ENCODE measurements at places on chromosomes 1 and 21.
A peak's percentile ranks its signal among the peaks of the same experiment; 100 is the strongest.

DNA sequence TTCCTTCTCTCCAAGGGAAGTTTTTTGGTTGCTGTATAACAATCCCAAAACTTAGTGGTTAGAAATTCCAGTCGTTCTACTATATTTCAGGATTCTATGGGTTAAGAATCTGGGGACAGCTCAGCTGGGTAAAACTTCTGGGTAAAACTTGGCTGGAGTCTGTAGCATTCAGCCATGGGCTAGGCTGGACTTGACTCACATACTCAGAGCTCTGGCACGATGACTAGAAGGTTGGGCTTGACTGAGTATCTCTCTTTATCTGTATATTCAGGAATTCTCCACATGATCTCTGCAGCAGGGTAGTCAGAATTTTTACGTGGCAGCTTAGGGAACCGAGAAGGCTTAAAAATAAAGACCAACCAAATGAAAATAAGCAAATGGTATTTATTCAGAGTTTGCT, 28.2 kb upstream of the HRNR start:
- DNase-seq: no peak

GRCh38 chr1:154386643-154387352, 18.3 kb upstream of the IL6R start:
- no peak for DNase-seq

- DNase-seq: peak; percentile 41
Measured at GRCh38 chr21:37253991-37254390, 13.1 kb downstream of the VPS26C start.

DNA sequence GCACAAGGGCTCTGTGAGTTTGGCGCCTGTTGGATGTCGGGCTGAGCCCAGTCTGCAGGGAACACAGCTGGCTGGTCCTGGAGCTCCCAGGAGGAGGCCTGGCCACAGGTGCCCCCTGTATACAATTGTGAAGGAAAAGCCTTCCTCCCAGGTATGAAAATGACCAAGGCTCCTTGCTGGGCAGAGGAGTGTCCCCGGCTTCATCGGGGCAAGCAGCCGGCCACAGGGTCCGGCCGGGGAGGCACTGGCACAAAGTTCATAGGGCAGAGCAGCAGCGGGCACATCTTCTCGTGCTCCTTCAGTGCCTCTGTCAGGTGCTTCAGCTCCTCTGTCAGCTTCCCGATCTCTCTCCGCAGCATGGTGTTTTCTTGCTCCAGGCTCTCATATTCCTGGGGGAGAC, 13.0 kb downstream of the BATF3 start:
- DNase-seq: no peak

DNA sequence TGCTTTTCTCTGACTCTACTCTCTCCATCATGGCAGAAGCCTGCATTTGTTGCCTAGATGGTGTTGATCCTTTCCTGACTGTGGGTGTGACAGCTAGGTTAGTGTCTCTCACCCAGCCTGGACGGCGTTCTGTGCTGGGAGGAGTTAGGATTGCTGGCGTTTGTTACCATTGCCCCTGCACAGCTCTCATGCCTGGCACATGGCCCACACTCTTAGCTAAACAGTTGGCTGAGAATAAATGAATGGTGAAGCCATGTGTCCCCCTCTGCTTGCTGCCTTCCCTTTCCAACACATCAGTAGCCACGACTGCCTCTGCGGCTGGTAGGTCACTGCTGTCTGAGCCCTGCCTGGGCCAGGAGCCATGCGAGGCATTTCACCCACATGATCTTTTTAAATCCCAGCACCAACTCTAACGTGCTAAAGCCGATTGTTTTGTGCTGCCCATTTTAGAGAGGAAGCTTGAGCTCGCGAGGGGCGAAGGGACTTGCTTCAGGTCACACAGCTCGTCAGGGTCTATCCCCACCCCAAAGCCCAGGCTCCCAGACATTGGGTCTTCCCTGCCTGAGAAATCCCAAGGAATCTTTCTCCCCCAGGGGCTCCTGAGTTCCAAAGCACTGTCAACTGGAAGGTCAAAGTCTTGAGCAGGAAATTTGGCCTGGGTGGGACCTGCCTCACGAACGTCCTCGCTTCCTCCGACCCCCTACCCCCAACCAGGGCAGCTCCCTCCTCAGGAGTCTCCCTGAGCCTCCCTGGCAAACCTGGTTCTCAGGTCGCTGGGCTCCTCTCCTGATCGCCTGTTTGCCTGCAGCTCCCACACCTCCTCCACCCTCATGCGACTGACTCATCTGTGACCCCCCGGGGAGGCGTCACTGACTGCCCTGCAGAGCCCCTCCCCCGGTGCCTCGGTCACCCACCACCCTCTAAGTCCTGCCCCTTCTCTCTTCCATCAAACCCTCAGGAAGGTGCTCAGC, 271.7 kb upstream of the C1orf174 start:
- no peak for DNase-seq

DNA sequence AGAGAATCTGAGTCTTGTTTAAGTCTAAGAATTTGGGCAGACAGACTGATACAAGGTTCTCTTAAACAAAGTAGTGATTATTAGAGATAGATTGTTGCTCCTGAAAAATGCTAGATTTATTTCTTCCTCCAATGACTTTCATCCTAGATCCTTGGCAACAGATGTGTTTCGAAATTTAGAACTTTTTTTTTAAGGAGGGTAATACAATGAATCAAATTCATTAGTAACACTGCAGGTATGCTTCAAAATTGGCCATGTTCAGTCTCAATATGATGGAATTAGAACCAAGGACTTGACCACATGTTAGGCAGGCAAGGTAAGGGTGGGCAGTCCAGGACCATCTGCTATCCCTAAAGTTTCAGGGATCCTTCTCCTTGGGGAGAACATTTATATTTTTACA, 4.5 kb upstream of the LCE1F start:
- DNase-seq: no peak

GRCh38 chr1:172708452-172708851, 49.5 kb downstream of the FASLG start:
- DNase-seq: peak; percentile 63
